Pulmonary artery endothelial cell (primary cell): ENCODE measurements at places on chromosomes 1 and 21.

GRCh38 chr1:84759756-84760155 is 69.5 kb upstream of the SSX2IP start:
- DNase-seq, result no peak

DNA sequence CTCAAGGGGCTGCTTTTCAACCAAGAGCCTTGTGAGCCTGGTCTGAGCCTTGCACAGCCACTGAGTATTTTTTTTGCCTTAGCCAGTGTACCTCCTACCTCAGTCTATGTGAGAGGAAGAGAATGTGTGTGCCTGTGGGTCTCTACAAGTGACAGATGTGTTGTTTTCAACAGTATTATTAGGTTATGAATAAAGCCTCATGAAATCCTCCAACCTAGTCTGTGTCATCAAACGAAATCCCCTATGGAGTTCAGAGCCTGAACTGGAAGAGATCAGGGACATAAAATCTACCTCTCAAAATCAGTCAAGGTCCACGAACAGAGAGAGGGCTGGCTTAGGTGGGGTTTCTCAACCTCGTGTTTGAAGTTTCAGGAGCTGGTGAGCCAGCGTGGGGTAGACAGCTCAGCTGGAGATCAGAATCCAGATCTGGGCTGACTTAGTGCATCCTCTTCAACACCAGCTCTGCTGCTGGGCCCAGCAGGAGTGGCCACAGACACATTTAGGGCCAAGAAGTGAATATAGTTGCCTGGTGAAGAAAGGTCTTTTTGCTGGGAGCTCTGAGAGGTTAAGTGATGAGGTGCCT is 8.2 kb downstream of the XKR8 start:
- no peak for DNase-seq

DNA sequence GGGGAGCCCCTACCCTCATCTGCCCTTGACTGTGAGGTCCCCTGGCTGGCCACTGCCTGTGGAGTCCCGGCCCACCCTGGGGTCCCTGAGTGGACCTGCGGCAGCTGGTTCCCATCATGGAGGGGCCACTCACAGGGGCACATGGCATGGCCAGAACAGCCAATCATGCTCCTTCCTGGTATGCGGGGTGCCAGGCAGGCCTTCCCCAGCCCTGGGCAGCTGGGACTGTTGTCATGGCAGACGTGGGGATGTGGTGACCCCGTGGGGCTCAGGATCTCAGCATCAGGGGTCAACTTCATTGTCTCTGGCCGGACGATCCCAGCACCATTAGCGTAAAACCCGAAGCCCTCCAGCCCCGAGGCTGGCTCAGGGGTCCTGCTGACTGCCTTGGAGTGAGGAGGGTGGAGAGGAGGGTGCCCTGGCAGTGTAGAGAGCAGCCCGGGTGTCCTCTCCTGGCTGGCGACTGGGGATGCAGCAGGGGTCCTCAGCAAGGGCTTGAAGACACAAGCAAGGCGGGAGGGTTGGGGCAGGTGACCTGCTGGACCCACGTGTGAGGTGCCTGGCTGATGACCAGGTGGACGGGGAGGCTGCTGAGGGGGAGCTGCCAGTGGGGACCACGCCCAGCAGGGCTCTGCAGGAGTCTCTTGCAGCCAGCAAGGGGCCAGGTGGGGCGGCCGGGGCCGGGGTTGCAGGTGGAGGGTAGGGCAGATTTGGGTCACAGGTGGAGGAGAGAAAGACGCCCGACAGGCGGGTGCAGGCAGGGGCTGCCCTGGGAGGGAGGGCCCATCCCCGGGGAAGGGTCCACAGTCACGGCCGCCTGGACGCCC is 45.1 kb downstream of the TRIM11 start:
- no peak for DNase-seq

DNA sequence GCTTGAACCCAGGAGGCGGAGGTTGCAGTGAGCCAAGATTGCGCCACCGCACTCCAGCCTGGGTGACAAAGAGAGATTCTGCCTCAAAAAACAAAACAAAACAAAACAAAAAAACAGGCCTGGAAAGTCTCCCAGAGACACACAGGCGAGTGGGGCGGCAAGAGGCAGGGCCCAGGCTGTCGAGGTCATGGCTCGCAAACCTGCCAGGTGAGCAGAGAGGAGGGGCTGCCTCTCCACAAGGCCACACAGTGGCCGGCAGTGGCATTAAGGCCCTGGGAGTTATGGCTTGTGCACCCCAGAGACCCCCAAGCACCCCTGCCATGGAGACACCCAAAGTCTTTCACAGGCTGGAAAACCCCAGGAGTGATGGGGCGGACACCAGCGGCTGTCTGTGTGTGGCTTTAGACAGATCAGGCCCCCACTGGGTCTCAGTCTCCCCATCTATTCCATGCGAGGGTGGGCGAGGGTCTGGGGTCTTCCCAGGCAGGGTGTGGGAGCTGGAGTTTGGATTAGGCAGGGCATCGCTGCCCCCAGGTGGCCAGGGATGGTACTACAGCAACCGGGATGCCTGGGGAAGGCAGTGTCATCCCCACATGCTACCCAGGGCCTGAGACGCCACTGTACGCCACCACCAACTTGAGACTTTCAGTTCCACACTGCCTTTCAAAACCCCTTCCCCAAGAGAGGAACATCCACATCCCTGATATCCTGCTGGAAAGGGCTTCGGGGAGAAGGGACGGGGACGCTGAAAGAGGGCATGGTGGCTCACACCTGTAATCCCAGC is 7.3 kb upstream of the CTRC start:
- no peak for DNase-seq
